NCI-H1694 (cell line): ENCODE measurements at places on chromosomes 4 and X.

DNA sequence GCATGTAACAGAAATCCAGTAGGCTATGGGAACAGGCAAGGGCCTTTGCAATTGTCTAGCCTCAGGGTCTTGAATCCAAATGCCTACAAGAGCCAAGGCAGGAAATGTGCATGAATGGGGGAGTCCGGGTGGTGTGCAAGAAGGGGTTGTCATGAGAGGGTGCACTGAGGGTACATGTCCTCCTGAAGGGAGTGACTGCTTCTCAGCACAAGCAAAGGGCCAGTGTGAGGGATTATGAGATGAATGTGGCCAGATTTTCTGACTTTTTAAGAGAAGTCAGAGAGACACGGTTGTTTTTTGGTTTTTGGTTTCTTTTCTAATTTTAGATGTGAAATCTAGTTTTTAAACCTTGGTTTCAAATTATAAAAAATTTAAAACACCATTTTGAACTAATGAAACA, 76.5 kb upstream of the LSM6 start:
- DNase-seq, result no peak

DNA sequence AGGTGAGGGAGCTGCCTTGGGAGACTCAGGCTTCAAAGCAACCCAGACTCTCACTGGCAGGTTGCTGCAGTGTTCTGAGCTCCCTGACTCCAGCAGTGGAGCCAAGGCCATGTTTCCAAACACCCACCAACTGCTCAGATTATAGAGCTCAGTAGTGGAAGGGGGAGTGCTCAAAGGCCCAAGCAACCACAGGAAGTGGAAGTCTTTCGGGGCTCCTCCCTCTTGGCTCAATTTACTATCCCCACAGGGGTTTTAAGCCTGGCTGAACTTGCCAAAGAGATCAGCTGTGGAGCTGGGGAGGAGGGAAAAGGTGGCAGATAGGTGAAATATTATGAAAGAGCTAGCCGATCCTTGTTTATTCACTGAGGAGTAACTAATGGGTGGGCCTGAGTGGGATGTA, 82.5 kb downstream of the HPRT1 start:
- peak; percentile 78 for DNase-seq

- no peak for DNase-seq
Observed at GRCh38 chr4:188117631-188118324, 8.4 kb upstream of the TRIML2 start.

DNA sequence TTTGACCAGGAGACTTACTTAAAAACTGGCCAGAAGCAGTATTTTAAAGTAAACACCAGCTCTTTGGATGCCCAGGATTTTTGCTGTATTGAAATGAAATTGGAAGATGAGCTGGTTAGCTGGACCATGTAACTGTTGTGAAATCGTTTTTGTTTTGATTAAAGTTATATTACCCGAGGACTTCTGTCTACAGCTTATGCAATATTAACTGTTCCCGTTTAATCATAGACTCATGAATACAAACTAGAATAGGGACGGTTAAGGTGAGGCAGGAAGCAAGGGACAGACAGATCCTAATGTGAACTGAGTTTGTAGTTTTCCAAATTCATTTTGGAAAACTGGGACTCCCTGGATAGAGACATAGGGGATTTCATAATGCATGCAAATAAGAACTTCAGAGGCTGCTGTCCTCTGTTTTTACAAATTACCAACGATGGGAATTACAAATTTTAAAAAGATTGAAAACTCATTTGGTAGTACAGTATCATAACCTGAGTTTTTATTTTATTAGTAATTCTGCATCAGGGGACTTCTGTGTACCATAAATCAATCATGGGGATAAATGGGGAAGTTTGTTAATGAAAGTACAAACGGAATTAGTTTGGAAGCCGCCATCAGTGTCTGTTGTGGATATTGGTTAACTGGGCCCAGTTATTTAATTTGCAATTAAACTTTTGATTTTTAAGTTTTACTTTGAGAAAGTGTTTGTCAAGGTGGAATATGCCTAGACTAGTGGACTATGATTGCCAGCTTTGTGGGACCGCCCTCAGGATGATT, 304.4 kb downstream of the AFF2 start:
- no peak for DNase-seq

- no peak for DNase-seq
Observed at GRCh38 chr4:155885666-155886065, 17.8 kb upstream of the TDO2 start.

DNA sequence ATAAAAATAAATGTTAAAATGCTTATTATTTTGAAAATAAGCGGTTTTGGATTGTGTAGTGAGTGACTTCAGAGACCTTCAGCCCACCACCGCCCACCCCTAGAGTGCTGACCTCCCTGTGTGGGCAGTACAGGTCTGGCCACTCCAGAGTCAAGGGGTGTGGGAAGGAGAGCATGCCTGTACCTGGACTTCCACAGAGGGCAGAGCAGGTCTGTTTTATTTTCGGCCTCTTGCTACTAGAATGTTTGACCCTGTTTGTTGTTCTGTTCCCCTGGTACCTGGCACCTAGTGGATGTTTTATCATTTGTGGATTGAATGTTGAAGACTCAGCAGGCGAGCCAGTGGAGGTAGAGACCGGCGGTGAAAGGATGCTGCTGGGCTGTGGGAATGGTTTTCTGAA, 14.3 kb downstream of the PIGG start:
- no peak for DNase-seq

DNA sequence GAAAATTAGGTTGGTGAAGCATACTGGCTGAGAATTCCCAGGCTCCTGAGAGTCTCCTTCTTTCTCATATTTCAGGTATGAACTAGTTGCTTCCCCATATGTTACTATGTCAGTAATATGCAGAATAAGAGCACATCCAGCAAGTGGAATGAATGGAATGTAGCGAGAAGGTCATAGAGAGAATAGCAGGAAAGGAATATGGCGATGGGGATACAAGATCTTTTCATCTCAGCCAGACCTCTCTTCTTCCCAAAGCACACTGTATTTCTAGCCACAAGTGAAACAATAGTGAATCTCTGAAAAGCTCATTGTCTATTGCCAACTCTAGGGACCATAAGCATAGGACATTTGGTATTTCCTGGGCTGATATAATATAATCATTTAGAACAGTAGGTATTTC, 54.6 kb upstream of the MMAA start:
- DNase-seq, result no peak

DNA sequence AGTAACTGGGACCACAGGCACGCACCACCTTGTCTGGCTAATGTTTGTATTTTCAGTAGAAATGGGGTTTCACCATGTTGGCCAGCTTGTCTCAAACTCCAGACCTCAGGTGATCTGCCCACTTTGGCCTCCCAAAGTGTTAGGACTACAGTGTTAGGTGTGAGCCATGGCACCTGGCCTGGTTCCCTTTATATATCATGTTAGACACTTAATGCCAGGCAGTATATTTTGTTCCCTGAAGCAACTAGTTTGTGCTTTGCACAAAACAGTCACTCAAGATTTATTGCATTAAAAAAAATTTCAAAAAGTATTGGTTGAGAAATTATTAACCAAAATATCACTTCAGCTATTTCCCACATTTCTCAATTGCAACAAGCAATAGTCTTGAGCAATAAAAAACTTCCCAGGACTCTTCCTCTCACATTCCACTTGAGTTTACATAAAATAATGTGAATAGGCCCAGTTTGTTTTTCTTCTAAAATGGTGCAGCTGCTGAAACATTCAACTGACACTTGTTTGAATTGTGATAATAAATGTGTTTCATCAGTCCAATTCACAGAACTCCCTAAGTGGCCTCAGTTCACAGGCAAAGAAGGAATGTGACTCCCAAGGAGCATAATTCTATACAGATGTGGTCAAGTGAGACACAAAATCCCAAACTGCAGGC, 22.7 kb downstream of the CXCL1 start:
- no peak for DNase-seq

DNA sequence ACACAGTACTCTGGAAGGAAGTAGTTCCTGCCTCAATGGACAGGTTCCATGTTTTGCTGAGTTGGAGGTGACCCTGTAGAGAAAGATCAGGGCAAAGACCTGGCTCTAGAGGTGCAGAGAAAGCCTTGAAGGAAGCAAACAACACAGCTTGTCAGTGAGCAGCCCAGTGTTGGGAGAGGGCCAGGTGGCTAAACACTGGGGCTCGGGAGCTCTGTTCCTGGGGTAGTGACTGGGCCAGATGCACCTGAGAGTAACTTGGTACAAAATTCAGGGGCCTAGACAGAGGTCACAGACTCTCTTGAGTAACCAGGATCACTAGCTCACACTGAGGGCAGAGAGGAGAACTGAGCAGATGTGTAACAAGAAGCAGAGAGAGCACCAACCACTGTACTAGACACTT, 138.4 kb upstream of the NALF2 start:
- no peak for DNase-seq

DNA sequence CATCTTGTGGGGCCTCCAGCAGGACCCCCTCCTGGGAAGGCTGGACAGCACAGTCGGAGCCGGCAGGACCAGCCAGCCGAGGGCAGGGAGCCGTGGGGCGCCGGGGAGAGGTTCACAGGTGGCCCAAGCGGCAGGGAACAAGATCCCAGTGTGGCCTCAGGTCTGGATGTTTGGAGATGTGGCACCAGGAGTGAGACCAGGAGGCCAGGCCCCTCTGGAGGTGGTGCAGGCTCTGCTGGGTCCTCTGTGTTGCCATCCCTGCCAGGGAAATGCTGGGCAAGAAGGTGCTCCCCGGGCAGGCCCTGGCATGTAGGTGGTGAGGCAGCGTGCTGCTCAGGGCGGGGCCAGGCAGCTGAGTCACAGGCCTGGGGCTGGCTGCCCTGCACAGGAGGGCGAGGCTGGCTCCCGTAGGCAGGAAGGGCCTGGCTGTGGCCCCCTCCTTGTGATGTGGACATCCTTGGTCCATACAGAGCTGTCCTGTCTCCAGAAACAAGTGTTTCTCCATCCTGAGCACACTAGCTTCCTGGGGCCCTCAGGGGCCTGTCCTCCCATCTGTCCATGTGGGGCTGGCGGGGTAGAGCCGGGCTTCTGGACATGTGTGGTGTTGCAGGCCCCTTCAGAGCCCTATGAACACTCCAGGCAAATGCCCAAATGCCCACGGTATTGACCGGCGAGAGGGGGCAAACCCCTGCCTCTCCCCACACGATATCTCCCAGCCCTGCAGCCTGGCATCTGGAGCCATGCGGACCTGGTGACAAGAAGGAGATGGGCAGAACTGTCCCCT, 4.8 kb upstream of the HGFAC start:
- peak; percentile 37 for DNase-seq

- no peak for DNase-seq
Observed at GRCh38 chrX:67317725-67318124, 226.1 kb upstream of the AR start.

DNA sequence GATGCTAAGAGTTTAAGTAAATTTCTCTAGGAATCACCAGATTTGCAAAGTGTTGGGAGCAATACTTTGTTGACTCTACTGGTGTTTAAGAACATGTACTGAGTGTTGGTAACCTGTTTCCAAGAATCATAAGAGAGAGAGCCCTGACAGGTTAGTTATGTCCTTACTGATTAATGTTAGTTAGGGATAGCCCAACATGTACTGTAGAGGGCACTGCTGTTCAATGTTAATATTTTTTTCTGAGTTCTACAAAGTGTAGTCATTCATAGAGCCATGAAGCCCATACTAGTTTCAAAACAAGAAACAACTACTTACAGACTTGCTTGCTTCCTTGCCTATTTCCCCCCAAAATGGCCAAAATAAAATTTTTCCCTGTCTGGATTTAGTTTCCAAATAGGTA, 11.9 kb downstream of the TMPRSS11D start:
- DNase-seq, result peak; percentile 56

DNA sequence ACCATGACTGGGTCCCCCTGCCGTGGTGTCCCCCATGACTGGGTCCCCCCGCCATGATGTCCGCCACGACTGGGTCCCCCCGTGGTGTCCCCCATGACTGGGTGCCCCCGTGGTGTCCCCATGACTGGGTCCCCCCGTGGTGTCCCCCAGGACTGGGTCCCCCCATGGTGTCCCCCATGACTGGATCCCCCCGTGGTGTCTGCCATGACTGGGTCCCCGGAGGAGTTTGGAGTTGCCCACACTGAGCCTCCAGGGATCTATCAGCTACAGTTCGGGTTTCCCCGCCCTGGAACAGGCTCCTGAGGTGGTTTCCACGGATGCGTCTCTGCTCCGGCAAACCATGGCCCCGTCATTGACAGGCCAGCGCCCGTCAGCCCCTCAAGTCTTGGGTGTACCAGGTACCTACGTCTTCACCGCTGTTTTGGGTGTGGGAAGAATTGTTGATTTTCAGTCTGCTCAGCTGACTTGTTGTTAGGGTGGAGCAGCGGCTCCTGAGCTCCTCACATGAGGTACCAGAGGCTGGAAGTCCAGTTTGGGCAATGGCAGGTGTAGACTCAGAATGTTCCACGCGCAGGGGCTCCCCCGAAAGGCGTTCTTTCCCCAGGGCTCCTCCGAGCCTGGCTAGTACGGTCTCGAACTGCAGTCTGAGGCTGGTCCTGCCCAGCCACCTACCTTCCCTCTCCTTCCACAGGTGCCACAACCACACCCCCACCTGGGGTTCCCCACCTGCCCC, 8.3 kb upstream of the PDE6B start:
- DNase-seq, result no peak

GRCh38 chr4:148443512-148444295, 1.5 kb upstream of the NR3C2 start:
- no peak for DNase-seq

DNA sequence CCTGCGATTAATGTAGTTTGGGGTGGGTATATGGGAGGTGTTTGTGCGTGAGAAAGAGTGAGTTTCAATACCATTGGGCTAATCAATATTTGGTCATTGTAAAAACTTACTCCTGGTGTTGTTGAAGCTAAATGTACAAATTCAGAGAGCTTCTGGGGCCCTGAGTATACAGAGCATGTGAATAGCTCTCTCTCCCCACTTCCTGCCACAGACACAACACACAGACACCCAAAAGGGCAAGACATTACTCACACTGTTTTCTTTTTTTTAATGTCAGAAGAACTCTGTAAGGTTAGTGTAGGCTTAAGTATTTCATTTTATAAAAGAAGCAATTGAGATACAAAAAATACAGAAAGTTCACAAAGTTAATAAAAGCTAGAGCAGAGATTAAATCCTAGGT, 151.3 kb upstream of the KCNIP4 start:
- DNase-seq, result no peak

DNA sequence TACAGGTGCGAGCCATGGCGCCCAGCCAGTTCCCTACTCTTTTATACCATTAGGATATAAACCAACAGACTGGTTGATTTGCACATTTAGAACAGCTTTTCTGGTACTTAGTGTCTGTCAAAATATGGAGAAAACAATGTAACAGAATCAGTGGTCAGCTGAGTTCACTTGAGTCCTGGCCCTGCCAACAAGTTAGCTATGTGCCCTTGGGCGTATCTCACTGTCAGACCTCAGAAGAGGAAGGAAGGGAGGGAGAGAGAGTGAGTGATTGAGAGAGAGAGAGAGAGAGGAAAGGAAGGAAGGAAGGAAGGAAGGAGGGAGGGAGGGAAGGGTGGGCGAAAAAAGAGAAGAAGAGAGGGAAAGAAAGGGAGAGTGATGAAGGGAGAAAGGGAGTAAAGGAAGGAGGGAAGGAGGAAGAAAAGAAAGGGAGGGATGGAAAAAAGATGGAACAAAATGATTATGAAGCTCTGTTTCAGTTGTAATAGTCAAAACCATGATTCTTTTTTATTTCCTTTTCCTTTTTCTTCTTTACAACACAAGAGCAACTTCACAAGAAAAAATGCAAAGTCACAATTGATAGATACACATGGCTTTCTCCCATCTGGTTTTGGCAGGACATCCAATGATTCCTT, 55.7 kb upstream of the PDGFRA start:
- no peak for DNase-seq

- peak; percentile 83 for DNase-seq
Observed at GRCh38 chr4:41505161-41505661, 32.7 kb upstream of the LIMCH1 start.

- DNase-seq, result no peak
Observed at GRCh38 chrX:63784902-63785707, at the start of gene ARHGEF9. TSS of gene ARHGEF9 (minus strand) at chrX:63785214. CDS start at chrX:63785145, 69 bp downstream.
